ENCODE measurements at places on chromosomes 7 and 10.
A peak's percentile ranks its signal among the peaks of the same experiment; 100 is the strongest.

- DNase-seq = no peak
Observed at GRCh38 chr10:95963202-95963990, 55.6 kb downstream of the CC2D2B start.

GRCh38 chr7:45026984-45027773, 27.2 kb downstream of the CCM2 start:
- no peak for DNase-seq

GRCh38 chr7:50605059-50605458, 39.9 kb upstream of the DDC start:
- no peak for DNase-seq

GRCh38 chr7:108358553-108358952, 97.7 kb downstream of the NRCAM start:
- peak; percentile 88 for DNase-seq

DNA sequence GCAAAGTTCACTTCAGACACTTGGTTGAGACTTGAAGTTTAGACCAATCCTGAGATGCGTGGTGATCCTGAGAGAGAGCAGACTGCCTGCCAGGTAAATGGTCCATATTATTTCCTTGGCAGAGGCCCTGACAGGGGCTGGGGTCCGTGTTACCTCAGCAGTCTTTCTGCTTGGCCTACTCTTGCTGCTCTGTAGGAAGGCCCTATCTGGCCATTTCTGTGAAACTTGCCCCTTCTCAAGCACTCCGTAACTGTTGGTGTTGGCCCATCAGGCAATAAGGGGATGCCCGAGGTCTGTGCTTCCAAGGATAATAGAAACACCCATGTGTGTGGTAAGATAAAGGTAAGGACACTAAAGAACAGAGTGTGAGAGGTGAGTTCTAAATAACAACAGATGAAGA, 20.0 kb downstream of the LOXL4 start:
- no peak for DNase-seq

GRCh38 chr10:24209432-24209771, 464 bp downstream of the KIAA1217 start:
- DNase-seq = no peak

DNA sequence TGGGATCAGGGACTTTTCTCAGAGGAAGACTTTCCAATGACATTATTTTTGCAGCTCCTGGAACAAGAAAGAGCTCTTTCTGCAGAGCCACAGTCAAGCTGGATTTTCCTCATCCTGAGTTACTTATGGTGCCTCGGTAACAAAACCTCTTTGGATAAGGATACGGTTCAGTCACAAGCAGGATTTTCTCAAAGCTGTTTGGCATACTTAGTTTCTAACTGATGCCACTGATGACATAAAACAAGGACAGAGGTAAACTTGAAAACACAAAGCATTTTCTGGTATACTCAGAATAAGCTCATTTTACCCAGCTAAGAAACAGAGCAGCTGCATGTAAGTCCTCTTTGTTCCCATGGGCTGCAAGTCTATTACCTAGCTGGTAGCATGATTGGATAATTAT, 340.9 kb upstream of the MEOX2 start:
- DNase-seq = no peak

DNA sequence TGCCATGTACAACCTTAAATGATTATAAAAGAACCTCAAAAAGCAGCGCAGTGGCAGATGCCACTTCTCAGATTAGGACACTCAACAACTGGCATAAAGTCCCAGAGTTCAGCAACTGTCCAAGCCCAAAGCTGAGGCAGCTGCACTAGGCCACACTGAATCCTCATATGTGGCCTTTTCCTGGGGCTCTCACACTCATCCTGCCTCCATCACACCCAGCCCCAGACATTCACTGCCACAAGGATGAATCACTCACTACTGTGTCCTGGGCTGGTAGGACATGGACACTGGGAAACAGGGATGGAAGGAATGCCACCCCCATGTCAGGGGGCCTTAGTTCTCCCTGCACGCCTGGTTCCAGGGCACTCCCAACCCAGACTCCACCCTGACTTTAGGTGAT, 547.7 kb downstream of the TNS3 start:
- DNase-seq = no peak

- no peak for DNase-seq
Observed at GRCh38 chr10:7159928-7160327, 250.9 kb downstream of the SFMBT2 start.

DNA sequence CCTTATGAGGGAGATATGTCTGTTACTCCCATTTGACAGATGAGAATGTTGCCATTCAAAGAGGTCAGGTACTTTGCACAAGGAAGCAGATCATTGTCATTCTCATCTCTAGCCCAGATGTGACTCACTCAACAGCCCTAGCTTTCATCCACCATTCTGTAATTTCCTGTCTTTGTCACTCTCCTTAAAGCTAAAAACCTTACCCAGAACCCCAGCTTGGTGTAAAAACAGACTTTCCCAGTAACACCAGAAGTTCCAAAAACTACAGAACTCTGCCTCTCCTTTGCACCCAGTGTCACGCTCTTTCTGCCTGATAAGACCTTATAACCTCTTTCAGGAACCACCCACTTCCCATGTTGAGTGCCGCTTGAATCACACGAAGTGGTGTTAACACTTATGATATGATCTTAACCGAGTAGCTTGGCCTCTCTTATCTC, 89.1 kb upstream of the SP4 start:
- no peak for DNase-seq
